ENCODE measurements at places on chromosomes 11 and 22.

GRCh38 chr22:24128631-24129262, 52.5 kb upstream of the SUSD2 start:
- DNase-seq = no peak

GRCh38 chr22:49726701-49727101, 101.0 kb downstream of the BRD1 start:
- DNase-seq = no peak

DNA sequence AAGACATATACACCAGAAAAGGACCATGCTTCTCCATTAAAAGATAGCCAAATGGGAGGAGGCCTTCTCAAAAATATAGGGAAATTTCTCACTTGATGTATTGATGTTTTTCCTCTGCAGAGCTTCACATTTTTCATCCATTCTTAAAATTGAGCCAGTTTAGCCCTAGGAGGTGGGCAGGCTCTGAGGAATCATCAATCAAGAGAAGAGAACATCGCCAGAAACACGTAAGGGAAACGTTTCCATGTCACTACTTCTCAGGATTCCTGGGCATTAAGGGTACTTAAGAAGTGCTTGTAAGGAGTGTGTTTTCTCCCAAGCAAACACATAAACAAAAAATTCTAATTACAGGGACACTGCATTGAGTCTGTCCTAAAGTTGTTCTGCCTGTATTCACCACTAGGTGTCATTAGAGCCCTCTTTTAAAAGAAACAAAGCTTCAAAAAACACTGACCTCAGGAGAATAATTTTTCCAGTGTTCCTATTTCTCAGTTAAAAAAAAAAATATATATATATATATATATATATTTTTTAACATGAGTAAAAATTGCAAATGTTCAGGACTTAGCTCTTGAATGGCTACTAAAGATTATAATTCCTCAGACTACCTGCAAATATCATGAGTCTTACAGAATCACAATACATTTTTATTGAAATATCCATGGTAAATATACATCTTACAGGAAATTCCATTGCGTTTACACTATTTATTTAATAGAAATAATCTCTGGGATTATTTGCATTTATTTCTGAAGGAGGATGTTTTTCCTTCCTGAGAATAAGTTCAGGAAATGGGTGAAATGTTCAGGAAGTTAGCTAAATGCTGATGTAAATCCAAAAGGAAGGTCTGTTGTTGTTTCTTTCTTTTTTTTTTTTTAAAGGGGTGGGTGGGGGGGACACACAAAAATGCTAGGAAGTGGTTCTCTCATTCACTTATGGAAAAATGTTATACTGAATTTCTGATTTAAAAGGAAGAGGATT, 16.0 kb downstream of the FZD4 start:
- DNase-seq = no peak

- DNase-seq = peak; percentile 73
Observed at GRCh38 chr22:37267135-37267587, 15.1 kb upstream of the CYTH4 start.

GRCh38 chr11:47375020-47375419, 3.3 kb downstream of the SPI1 start:
- no peak for DNase-seq

GRCh38 chr11:20844630-20845029, 175.2 kb downstream of the NELL1 start:
- no peak for DNase-seq

DNA sequence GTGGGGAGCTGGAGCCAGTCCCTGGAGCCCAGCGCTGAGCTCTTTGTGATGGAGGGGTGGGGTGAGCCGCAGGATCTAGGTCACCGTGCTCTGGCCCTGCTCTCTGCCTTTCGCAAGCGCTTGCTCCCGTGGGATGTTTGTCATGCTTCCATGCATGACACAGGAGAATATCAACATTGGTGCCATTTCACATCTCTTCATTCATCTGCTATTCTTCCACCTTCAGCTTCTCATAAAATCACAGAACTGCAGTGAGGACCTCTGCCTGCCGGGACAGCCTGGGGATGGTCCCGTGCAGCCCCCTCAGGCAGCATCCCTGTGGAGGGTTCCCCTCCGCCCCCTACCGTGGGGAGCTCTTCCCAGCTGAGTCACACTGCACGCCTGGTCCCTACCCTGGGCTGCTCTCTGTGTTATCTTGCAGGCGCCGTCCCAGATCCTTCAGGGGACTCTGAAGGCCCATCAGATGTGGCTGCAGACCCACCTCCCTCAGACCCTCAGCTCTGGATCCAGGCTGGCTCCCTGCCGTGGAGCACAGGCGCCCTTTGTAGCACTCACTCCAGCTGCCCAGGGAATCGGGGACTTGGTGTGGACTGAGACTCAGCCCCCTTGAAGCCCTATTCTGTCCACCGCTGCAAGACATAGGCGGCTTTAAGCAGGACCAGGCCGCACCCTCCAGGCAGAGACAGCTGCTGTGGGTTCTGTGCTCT, 5.1 kb upstream of the SEPTIN5 start:
- peak; percentile 79 for DNase-seq

- DNase-seq = no peak
Observed at GRCh38 chr11:15114501-15115475, at the start of gene INSC. TSS of gene INSC (plus strand) at chr11:15114923. CDS start at chr11:15149175, 34,252 bp downstream.

- DNase-seq = no peak
Observed at GRCh38 chr11:132471466-132471865, 1060.8 kb downstream of the OPCML start.

DNA sequence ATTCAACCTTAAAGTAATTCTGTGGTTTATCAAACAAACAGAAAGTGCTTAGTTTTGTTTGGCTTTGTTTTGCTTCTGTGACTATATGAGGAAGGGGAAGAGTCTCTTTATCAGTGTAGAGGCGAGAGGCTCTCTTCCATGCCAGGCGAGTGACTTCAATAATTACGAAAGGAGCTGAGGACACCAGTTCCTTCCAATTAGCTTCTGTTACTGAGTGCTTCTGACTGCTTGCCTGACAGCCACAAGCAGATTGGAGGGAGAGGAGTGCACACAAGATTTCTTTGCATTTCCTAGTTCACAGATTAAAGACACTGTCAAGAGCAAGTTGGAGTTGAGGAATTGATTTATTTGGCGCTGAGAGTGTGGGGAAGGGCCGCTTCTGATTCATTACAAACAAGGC, 1484.5 kb upstream of the TENM4 start:
- no peak for DNase-seq

DNA sequence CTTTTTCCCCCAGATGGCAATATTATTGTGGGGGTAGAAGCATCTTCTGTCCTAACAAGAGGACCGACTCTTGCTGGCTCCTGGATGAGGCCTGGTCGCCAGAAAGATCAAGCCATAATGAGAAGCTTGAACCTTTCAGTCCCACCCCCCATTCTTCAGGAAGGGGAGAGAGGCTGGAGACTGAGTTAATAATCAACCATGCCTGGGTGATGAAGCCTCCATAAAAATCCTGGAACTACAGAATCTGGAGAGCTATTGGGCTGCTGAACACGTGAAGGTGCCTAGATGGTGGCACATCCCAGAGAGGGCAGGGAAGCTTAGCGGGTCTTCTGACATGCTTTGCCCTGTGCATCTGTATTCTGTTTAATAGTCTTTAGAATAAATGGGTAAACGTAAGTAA, 16.3 kb downstream of the AP5B1 start:
- DNase-seq = no peak

DNA sequence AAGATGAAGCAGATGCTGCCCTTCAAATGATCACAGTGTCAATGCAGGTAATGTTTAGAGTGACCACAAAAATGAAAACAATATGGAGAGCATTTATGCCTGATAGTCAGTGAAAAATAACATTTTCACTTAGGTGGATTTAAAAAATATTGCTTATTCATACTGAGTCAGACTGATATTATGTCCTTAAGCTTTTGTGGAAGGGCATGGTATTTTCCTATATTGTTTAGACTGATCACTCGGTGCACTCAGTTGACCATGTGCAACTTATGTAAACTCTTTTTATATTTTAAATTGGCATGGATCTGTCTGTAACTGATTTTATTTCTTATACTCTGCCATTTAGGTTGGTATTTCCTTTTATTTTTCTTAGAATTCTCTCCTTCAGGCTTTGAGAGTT, 106.6 kb downstream of the DYNC2H1 start:
- DNase-seq = no peak

DNA sequence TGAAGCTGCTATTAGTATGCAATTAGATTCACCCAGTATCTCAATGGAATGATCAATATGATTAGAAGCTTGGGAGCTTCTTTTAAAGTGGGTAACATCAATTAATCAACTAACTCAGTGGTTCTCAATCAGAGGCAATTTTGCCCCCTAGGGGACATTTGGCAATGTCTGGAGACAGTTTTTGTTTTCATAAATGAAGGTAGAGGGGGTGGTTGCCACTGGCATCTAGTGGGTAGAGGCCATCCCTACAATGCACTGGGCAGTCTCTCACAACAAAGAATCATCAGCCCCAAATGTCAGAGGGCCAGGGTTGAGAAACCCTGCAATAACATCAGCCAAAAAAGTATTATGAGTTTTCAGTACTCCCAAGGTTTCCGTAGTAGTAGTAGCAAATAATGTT, 5.9 kb upstream of the AMOTL1 start:
- no peak for DNase-seq

DNA sequence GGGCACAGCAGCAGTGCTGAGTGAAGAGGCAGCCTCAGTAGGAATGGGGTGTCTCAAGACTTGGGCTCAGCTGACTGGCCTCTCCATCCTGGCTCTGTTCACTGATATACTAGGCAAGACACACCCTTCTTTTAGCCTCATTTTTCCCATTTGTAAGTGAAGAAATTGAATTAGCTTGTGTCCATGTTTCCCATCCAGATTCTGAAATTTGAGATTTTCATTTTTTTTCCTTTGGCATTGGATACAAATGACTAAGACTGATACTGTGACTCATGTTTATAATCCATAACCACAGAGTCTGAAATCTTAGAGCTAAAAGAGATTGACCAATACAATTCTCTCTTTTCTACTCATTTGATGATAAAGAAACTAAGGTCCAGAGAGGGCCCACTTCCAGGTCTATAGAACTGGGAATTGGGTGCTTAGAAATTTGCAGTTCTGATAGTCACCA, 110.9 kb downstream of the KCNC1 start:
- peak; percentile 37 for DNase-seq

GRCh38 chr22:31329453-31330215, 16.5 kb downstream of the PATZ1 start:
- no peak for DNase-seq

- no peak for DNase-seq
Observed at GRCh38 chr11:120642196-120642894, 130.8 kb downstream of the GRIK4 start.

- no peak for DNase-seq
Observed at GRCh38 chr22:20412474-20413216, 18.7 kb downstream of the ZNF74 start.

GRCh38 chr11:282171-282570, 4.0 kb downstream of the NLRP6 start:
- DNase-seq = peak; percentile 24

DNA sequence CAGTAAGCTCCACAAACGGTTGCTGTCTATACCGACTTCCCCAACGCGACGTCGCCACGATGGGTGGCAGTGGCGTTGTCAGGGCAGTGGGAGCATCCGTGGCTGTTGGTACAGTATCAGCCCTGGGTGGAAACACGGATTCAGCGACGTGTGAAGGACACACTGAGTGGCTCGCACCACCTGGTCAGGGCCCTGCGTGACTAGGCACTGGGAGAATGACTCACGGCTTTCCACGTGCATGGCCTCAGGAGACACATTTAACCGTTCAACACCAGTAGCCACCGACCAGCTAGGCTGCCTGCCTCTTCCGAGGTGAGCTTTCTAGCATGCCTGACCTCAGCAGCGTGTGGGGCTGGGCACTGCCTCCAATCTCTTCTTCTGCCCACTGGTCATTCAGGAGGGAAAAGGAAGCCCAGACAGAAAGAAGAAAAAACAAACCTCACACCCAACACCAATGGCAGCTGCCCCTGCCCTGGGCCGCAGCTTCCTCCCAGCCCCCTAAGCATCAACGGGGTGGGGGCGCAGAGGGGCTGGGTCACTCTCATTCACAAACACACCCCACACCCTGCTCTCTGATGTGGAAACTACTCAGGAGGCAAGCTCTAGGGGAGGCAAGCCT, 59.0 kb downstream of the MYH9 start:
- no peak for DNase-seq

- DNase-seq = no peak
Observed at GRCh38 chr11:63802637-63803414, 10.4 kb upstream of the SPINDOC start.

GRCh38 chr11:18312663-18313420, 9.1 kb downstream of the HPS5 start:
- DNase-seq = no peak

GRCh38 chr11:102287964-102288724, 29.1 kb upstream of the BIRC3 start:
- DNase-seq = no peak

DNA sequence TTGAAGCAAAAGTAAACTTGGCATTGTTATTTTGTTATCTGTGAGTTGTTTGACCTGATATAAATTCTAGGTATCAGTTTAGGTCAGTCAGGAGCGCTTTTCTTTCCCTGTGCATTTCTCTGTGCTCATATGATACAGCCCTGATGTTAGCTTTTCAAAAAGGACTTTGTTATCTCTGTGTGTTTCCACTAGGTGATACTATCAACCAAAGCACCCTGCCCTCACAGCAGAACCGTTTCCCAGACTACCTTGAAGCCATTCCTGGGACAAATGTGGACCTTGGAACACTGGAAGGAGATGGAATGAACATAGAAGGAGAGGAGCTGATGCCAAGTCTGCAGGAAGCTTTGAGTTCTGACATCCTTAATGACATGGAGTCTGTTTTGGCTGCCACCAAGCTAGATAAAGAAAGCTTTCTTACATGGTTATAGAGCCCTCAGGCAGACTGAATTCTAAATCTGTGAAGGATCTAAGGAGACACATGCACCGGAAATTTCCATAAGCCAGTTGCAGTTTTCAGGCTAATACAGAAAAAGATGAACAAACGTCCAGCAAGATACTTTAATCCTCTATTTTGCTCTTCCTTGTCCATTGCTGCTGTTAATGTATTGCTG, 87.7 kb upstream of the BIRC3 start:
- no peak for DNase-seq

GRCh38 chr11:69240332-69241074, 53.5 kb upstream of the MYEOV start:
- no peak for DNase-seq

GRCh38 chr11:128594226-128594625, 6.9 kb upstream of the ETS1 start:
- DNase-seq = no peak

DNA sequence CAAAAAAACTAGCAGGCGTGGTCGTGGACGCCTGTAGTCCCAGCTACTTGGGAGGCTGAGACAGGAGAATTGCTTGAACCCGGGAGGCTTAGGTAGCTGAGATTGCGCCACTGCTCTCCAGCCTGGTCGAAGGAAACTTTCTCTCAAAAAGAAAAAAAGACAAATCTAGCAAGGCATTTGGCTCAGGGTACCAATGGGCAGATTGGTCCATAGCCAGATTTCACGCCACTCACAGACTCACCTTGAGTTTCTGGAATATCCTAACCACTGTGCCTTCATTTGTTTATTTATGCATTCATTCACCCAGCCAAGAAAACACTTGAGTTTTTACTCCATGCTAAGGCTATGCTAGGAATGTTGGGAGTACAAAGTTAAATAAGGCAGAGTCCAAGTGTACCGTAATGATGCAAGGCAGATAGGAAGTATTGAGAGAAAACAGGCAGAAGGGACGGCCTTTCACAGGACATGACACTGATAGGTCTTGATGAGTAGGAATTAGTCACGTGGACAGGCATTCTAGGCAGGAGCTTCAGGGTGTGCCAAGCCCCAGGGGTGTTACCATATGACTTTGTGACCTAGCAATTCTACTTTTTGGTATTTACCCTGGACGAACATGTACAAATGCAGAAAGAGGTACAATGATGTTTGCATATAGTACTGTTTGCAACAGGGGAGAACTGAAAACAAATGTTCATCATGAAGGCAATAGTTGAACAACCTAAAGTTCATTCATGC, 3.0 kb upstream of the PACSIN3 start:
- DNase-seq = no peak

- DNase-seq = no peak
Observed at GRCh38 chr11:115498354-115498753, 5.9 kb downstream of the CADM1 start.
